ENCODE measurements at places on chromosomes 6 and 20.
A peak's percentile ranks its signal among the peaks of the same experiment; 100 is the strongest.

GRCh38 chr6:5626727-5627426, 365.6 kb downstream of the FARS2 start:
- DNase-seq, result no peak

GRCh38 chr6:117837261-117837660, 69.8 kb upstream of the SLC35F1 start:
- no peak for DNase-seq

DNA sequence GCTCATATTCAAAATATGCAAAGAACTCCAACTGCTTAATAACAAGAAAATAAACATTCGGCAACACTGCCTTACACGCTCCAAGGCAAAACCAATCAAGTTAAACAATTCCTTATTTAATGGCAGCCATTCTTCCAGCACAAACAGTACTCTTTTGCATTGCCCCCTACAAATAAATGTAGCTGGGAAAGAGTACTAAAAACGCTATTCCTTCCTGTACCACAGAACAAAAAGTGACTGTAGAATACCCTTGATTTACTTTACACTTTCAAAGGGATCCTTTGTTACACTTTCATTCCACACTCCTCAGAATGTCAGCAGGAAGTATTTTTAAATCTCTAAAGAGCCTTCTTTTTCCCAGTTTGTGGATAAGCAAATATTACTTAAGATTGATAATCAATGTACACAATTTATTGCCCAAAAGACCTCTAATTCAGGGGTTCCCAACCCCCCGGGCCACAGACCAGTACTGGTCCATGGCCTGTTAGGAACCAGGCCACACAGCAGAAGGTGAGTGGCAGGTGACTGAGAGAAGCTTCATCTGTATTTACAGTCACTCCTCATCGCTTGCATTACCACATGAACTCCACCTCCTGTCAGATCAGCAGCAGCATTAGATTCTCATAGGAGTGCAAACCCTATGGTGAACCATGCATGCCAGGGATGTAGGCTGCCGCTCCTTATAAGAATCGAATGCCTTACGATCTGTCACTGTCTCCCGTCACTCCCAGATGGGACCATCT, 51.6 kb downstream of the MBOAT1 start:
- no peak for DNase-seq

- no peak for DNase-seq
These were observed 5.3 kb downstream of the ZBTB24 start for GRCh38 chr6:109477725-109478124.

DNA sequence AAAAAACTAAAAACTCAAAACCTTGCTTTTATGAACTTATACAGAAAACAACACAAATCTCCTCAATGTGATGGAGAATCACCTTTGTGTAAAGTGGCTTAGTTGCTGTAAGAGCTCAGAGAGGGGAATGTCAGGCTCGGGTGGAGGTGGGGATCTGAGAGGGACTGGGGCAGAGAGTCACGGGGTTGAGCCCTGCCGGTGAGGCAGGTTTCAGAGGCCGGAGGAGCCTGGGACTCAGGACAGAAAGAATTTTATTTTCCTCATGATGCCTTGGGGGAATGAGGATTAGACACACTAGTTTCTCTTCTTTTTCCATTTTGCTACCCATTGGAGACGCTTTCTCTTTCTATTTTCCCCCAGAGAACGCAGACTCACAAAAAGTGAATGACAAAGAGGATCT, 252.3 kb upstream of the FOXQ1 start:
- DNase-seq, result no peak

DNA sequence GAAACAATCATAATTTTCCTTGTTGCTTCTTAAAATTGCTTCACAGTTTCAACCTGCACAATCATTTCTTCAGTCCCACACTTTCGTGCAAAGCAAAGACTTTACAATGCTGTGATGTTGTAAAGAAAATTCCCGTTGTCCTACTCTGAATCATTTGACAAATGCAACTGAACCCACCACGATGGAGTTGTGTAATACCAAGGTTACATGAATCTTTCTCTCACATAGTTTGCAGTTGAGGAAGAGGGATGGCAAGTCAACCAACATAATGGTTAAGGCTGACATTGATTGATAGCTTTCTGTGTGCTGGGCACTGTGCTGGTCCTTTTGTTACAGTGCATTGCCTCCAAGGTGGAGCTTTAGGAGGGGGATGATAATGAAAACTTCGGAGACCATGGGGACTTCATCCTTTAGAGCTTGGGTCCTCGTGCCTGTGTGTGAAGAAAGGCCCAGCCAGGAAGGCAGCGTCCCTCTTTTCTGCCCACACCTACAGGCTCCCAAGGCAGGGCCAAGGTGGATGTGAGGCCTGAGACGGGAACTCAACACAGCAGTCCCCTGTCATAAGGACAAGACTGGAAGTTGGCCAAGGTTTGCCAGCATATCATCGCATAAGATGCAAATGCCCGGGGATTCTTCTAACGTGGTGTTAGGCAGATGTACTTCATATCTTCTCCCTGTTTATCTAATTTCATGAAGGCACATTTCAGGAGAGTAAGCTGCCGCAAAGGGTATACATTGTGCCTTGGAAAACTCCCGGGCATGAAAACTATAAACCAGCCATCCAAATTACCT, 96.9 kb downstream of the LY86 start:
- no peak for DNase-seq

GRCh38 chr20:64079273-64080012, at the start of gene RGS19:
Gene RGS19, minus strand, starts transcription at chr20:64079518. Its CDS starts 2,632 bp downstream, at chr20:64076886.
- peak; percentile 57 for DNase-seq
